ENCODE measurements at places on chromosomes 6 and 20.

DNA sequence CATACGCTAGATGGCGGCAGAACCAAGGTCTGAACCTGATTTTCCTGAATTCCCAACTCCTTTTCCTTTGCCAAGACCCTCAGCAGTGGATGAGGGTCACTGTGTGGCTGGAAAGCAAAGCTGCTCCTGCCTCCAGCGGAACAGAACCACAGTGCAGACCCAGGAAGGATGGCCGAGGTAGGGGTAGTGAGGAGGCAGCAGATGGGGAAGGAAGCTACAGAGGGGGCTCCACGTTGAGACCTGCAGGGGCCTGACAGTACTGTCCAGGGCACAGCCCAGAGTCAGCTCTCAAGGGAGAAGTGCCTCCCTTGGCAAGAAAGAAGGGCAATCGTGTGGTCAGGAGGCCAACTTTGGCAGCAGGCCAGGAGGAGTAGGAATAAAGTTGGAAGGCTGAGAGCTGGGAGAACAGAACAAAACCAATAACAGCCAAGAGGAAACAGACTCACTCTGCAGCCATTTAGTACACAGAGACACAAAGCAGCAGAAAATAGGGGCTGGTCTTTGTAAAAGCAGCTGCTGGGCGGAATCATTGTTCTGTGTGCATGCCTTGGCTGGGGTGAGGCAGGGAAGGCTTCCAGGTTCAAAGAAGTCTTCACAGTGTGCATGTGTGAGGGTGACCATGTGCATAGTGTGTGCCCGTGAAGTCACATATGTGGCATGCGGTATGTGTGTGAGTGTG lies 3.1 kb downstream of the GABRR2 start:
- no peak for DNase-seq

DNA sequence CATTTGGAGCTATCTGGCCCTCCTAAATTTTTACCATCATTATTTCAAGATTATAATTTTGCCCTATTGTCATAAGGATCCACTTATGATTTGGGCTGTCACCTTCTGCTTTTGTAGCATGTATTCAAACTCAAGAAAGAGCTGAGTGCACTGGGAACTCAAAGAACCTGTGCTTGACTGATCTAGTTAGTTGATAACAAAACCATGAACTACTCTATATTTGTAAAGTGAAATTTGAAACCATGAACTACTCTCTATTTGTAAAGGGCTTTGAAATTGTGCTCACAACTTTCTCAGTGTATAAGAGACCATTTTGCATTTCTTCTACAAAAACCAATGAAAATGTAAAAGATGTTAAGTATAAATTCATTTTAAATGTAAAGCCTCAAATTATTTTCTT lies 77.5 kb upstream of the POPDC3 start:
- DNase-seq, result no peak

GRCh38 chr6:138769102-138769676 lies 4.4 kb upstream of the CCDC28A start:
- DNase-seq, result no peak

- no peak for DNase-seq
These were observed 92.0 kb upstream of the PRDM1 start for GRCh38 chr6:105994118-105994590.

DNA sequence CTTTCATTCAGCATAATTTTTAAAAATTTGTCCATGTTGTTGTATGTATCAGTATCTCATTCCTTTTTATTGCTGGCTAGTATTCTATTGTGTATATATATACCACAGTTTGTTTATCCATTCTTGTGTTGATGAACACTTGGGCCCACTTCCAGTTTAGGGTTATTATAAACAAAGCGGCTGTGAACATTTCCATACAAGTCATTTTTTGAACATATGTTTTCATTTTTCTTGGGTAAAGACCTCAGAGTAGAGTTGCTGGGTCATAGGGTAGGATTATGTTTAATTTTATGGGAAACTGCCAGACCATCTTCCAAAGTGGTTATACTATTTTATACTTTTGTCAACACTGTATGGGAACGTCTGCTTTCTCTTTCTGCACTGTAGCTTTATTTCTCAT lies 55.3 kb downstream of the RBM24 start:
- DNase-seq, result no peak

DNA sequence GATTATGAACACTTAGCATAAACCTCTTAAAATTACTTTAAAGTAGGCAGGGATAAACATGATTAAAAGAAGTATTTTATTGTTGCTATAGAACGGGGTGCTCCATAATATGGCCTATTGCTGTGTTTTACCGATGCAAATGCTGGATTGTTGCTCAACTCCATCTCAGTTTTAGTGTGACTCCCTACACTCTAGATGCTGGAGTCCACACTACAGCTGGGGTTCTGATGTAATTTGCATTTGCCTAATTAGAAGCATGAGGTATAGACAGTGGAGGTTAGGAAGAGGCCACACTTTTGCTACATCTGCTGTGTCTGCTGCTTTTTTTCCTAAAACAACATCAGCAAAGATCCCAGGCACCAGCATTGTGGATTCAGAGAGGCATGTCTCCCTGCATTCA lies 6.7 kb upstream of the HMGN3 start:
- no peak for DNase-seq

DNA sequence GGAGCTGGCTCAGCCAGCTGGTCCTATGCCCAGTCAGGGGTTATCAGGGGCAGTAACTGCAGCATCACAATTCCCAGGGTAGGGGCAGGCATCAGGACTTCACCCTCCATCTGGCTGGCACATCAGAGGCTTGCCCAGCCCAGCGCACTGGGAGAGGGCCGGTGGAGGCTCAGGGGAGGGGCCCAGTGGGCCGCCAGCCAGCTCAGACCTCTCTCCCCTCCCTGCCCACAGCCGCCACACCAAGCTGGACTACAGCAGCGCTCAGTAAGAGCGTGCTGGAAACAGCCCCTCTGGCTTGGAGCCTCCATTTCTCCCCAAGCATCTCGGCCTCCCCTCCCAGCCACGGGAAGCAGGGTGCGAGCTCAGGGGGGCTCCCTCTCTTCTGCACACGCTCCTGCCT lies 22.0 kb downstream of the ADA start:
- no peak for DNase-seq

GRCh38 chr6:28884423-28885131 lies 39.2 kb downstream of the TRIM27 start:
- no peak for DNase-seq

GRCh38 chr6:15885624-15886023 lies 222.8 kb upstream of the DTNBP1 start:
- DNase-seq, result no peak

GRCh38 chr20:13543783-13544182 lies 94.9 kb downstream of the TASP1 start:
- no peak for DNase-seq

DNA sequence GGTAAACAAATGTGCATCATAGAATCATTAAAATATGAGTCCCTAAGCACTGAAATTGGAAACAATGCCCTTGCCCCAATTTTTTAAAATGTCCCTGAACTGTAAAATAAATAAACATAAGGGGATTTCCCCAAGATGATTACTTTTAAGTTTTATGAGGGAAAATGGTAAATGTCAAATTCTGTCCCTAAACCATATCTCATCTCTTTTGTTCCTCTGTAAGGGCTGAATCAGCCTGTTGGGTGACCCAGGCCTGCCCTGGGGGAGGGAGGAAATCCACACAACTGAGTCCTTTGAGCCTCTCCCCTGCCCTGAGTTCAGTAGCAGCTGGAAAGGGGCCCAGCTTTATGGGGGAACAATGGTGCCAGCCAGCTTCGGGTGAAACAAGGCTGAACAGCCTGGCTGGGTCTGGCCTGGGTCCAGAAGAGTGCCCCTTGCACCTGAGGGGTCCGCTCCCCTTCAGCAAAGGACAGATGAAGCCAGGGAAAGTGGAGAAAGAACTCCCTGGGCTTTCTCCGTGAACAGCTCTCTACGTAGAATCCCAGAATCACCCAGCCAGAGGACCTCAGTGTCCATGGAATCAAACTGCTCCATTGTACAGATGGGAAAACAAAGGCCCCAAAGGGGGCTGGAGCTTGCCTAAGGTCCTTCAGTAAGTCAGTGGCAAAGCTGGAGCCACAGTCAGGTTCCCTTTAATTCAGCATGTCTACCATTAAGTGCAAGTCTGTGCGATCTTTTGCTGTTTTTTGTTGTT lies 28.2 kb upstream of the ITCH start:
- DNase-seq, result no peak

DNA sequence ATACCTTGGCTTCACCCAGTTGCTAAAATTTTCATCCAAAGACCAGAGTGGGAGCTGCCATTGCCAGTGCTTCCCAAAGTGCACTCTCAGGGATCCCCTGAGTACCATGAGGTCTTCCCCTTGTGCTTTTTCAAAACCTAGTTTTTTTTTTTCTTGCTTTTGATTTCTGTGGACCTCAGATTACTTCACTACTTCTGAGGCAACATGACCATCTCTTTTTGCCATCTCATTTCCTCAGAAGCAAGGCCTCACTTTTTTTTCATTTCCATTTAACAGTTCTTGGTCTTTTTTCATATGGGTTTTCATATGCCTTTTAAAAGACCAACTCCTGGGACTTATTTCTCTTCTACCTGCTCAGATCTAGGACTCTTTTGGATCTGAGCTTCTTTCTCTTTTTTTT lies 64.1 kb upstream of the MMS22L start:
- no peak for DNase-seq

GRCh38 chr6:156781861-156782631 lies 4.9 kb downstream of the ARID1B start:
- no peak for DNase-seq

DNA sequence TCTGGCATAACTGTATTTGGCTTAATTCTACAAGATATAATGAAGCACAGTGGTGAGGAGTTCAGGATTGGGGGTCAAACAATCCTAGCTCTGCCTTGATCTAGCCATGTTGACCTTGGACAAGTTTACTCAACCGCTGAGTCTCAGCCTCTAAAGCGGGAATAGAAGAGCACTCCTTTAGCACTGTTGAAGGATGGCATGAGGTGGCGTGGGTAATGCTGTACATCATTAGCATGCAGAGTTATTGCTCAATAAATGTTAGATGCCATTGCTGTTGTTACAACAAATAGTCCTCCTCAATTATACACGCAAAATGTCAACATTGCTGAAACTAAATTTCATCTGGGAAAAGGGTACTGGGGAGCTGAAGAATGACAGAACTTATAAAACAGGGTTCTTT lies 78.6 kb downstream of the KIF13A start:
- DNase-seq, result no peak

DNA sequence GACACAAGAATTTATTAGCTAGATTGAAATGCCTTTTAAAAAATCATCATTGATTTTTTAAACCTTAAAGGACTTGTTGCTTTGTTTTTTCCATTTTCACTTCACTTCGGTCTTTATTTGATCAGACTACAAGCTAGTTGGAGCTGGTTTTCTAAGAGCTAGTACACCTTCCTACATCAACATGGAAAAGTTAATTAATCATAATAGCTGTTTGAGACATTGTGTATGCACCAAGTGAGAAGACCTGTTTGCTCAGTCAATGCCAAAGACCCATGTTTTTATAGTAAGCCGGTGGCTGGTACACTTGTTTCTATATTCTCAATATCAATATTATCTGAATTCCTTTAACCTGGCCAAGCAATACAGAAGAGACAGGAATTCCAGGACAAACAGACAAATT lies 310.2 kb upstream of the SGK1 start:
- no peak for DNase-seq

Measured in mesenteric fat pad (tissue), 1 donor.